ENCODE measurements at places on chromosomes 5 and 9.

- DNase-seq, result no peak
Measured at GRCh38 chr9:26243726-26244125, 565.5 kb upstream of the TUSC1 start.

DNA sequence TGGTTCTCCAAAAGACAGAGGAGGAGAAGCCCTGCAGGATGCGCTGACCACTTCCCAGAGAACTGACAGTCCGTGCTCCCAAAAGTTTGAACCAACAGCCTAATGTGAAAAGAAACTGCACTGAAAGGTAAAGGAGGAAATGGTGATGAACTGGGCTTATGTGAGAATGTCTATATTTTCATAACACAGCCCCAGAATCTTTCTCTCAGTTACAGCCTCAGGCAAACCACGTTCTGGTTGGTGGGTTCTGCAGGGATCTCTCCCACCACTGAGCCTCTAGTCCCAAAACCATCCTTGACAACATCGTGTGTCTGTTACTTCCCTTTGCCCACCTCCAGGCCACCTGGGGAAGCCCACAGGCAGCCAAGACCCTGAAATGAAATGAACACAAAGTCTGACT, 23.9 kb downstream of the SPARC start:
- no peak for DNase-seq

GRCh38 chr5:73363911-73364730, 84.5 kb downstream of the FOXD1 start:
- DNase-seq, result no peak

DNA sequence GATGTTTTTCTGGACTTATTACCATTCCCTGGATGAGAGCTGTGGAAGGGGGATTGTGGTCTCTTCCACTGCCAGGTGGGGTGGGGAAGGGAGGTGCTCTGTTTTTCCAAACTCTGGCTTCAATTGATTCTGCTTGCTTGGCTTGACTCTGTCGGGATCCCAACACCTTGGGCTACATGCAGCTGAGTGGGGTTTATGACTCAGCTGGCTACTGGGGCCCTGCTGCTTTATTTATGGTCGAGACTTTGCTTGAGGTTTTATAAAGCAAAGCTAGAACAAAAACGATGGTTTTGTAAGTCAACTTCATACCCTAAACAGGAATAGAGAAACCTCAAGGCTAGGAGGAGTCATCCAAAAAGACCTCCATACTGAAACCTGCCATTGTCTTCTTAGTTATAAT, 76.3 kb downstream of the AOPEP start:
- no peak for DNase-seq

GRCh38 chr9:84218322-84218721, 122.2 kb downstream of the SLC28A3 start:
- DNase-seq, result no peak

- DNase-seq, result no peak
Measured at GRCh38 chr9:35689542-35690293, at the start of gene TPM2. Gene TPM2, minus strand, starts transcription at chr9:35689925. Its CDS starts 108 bp downstream, at chr9:35689817.

DNA sequence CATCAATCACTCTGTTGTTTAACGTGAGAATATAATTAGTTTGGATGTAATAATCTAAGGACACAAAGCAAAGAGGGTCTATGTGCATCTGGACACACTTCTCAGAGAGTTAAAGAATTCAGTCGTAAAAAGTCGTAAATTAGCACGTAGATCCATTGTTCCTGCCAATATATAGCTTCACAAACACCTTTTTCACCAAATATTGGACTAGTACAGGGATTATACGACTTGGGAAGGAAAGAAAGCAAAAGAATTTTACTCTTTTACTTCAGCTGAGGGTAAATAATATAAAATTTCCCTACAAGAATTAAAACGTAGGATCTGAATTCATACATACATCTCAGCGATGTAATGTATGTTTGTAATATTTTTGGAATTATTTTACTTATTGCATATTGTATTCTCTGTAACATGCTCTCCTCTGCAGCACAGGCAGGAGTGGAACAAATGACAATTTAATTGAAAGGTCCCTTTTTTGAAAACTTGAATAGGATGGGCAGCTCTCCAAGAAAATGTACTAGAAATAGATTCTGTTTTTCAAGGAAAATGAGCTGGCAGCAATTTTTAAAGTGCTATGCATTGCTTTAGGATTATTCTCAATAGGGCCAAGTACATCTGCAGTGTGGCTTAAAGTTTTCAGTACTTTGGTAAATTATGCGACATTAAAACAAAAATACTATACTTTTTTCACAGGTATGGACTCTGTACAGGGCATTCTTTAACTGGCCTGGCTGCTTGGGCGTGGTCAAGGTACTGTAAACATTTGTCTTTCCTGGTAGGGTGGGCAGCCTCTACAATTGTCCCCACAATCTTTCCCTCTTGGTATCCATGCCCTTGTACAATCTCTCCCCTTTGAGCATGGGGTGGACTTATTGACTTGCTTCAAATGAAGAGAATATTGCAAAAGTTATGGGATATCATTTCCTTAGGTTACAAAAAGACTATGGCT, 39.7 kb upstream of the HSD17B4 start:
- no peak for DNase-seq

- DNase-seq, result no peak
Measured at GRCh38 chr9:29691145-29691544, 2117.9 kb upstream of the C9orf72 start.

GRCh38 chr5:81095835-81096234, 135.7 kb downstream of the RASGRF2 start:
- no peak for DNase-seq

DNA sequence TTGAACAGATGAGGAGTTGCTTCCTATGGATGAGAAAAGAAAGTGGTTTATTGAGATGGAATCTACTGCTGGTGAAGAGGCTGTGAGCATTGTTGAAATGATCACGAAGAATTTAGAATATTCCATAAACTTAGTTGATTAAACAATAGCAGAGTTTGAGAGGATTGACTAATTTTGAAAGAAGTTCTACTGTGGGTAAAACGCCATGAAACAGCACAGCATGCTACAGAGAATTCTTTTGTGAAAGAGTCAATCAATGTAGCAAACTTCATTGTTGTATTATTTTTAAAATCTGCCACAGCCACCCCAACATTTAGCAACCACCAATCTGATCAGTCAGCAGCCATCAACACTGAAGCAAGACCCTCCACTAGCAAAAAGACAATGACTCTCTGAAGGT, 309.1 kb downstream of the SPOCK1 start:
- no peak for DNase-seq

DNA sequence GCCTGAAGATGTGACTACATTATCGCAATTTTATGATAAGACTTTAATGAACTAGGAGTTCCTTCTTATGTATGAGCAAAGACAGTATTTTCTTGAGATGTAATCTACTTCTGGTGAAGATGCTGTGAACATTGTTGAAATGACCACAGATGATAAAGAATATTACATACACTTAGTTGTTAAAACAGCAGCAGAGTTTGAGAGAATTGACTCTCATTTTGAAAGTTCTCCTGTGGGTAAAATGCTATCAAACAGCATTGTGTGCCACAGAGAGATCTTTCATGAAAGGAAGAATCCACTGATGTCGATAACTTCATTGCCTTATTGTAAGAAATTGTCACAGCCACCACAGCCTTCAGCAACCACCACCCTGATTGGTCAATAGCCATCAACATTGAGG, 8.0 kb downstream of the FAM151B start:
- DNase-seq, result no peak

- DNase-seq, result no peak
Measured at GRCh38 chr5:109567374-109568044, 122.2 kb upstream of the MAN2A1 start.

GRCh38 chr9:114303977-114304376, 18.9 kb upstream of the ORM1 start:
- DNase-seq, result no peak

GRCh38 chr5:126129431-126129830, 293.8 kb upstream of the GRAMD2B start:
- no peak for DNase-seq

GRCh38 chr5:173065155-173065554, 9.0 kb downstream of the CREBRF start:
- DNase-seq, result no peak

GRCh38 chr5:60295423-60295822, 401.9 kb upstream of the PDE4D start:
- DNase-seq, result no peak

DNA sequence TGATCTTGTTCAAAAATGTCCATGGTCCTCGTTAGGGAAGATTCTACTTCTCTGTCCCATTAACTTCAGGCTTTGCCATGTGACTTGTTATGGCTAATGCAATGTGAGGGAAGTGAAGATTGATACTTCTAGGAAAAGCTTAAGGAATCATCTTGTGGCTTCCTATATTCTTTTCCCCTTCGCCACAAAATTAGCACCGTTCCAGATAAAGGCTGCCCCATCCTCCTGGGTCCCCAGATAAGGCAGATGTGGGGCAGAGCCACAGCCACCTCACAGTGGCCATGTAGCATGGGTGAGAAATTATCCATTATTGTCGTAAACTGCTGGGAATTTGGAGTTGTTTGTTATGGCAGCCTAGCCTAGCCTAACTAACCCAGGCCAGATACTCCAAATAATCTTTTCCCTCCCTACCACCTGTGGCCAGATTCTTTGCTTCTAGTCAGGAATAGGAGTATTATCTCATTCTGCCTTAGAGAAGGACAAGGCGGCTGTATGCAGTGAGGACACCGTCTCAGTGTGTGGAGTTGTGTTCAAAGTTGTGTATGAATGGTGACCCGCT, 31.9 kb upstream of the BOD1 start:
- DNase-seq, result no peak
